ENCODE measurements at places on chromosomes 6 and 20.

DNA sequence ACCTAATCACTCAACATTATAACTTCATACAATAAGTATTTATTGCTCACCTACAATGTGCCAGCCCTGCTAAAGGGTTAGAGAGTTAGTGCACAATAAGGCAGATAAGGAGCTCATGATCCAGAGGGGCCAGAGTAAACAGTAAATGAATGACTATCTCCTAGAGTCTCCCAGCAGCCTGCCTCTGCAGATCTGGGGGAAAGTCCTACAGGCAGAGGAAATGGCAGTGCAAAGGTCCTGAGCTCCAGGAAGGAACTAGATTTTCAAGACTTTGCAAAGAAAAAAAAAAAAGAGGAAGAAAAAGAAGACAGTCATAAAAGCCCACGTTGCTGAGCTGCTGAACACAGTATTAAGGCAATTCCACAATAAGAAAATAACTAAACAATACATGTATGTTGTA, 160.1 kb downstream of the SIM1 start:
- DNase-seq, result no peak

DNA sequence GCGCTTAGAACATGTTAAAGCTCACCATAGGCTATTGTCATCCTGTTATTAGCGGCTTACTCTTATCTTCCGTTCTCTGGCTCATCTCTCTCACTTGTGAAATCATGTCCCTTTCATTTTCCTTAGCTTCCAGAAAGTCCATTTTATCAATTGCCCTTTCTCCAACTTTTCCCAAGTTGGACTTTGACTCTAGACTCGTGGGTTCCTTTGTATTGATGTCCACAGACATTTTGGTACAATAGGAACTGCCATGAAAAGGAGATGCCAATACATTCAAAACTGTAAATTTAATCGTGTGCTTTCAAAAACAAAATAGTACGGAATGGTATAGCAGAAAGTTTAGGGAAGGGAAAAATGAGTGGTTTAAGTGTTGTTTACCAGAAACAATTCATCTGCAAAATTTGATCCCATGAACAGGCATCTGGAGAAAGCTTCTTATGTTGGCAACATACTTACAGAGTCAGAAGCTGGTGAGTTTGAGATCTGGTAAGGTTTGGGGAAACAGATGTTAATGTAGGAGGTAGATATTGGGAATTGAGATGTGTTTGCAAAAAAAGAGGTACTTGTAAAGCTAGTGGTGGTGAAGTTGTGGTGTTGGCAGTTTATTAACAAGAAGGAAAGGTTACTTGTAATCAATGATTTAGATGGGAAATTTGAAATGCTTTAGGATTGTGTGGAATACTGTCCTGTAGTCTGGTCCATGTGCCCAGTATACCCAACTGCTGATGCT, 10.2 kb upstream of the HIVEP1 start:
- DNase-seq, result no peak

DNA sequence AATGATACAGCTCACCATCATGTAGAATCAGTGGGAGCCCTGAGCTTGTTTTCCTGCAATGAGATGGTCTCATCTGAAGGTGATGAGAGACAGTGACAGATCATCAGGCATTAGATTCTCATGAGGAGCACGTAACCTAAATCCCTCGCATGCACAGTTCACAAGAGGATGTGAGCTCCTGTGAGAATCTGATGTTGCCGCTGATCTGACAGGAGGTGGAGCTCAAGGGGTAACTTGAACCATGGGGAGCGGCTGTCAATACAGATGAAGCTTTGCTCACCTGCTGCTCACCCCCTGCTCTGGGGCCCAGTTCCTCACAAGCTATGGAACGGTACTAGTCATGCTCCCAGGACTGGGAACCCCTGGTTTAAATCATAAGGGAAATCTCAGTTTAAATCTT, 89.2 kb downstream of the THBS2 start:
- no peak for DNase-seq

DNA sequence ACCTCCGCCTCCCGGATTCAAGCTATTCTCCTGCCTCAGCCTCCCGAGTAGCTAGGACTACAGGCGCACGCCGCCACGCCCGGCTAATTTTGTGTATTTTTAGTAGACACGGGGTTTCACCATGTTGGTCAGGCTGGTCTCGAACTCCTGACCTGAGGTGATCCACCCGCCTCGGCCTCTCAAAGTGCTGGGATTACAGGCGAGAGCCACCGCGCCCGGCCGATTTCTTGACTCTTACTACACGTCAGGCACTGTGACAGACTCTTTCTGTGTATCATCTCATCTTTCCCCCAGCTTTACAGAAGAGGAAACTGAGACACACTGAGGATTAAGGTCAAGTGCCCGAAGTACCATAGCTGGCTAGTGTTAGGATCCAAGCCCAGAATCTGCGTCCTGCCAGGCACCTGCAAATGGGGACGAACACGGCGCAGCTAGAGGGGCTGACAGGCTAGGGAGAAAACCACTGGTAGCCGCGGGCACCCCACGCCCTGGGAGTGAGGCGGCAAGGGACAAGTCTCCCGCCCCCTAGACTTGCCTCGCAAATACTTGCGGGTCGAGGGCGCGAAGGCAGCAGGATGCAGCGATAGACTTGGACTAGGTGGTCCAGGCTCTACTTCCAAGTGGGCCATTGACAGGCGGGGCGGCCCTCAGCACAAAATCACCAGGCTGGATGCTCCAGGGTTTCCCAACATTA, 1.1 kb upstream of the TAF8 start:
- DNase-seq, result peak; percentile 23

- DNase-seq, result no peak
Measured at GRCh38 chr6:2626401-2626800, 124.3 kb downstream of the MYLK4 start.

GRCh38 chr6:108168501-108169463, 3.0 kb downstream of the NR2E1 start:
- DNase-seq, result peak; percentile 57

DNA sequence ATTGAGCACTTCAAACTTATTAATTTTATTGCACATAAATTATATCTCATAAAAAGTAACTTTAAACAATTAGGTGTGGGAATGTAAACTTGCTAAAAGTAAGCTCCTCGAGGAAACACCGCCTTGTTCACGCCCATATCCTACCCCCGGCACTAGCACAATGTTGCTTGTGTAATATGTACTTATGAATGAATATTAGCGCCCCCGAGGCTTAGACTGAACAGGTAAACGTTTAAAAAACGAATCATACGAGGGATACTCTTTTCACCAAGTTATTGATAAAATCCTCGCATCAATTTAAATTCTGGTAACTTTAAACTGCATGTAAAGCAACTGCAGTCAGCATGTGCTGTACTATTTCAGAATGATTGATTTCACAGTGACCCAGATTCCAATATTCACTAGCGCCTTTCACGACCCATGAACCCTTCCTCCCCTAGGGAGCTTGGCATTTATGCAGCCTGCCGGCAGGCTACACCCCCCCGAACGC, 637 bp downstream of the TFB1M start:
- no peak for DNase-seq

DNA sequence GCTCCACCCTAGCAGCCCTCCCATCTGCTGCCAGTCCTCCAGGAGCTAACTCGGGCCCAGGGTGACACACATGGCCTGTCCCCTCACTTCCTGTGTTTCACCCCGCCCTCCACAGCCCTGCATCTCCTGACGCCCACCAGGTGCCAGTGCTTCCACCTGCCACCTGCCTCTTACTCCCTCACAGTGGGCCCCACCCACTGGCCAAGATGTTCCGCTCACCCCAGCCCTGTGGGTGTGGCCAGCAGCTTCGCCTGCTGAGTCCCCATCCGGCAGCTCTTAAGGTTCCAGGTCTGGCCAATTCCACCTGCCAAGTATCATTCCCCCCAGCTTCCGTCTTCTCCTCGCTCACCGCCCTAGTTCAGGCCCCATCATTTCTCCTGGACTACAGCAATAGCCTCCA, 184.1 kb downstream of the MBOAT1 start:
- peak; percentile 32 for DNase-seq

DNA sequence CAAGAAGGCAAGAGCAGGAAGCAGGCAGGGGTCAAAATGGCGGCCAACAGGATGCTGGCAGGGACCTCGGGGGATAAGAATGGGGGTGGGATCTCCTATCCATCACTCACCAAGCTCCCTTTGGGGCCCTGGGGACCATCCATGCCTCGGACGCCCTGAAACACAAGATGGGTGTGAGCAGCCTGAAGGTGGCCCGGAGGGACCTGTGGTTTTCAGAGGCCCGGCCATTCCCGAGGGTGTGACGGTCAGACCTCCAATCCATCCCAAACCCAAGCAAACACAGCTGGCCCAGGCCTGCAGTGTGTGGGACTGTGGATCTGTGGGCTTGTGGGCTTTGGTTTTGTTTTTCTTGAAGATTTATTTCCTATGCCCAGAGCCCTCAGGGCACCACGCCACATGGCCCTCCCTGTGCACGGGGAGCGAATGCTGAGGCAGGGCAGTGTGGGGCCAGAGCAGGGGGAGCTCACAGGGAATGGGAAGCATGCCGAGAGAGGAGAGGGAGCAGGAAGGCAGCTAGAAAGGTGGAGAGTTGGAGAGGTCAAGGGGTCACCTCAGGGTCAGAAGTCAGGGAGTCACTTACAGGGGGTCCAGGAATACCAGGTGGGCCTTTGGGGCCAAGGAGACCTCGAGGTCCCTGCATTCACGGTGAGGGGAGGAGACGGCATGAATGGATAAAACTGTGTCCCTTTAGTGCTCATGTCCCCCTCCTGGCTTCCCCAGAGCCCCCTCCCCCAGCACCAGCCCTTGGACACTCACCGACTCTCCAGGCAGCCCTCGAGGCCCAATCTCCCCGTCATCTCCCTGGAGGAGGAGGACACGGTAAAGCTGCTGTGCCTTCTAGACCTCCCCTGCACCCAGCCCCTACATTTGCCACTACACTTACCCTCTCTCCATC, 14.5 kb downstream of the COL11A2 start:
- DNase-seq, result no peak

GRCh38 chr6:105382958-105383357, 19.9 kb downstream of the PREP start:
- no peak for DNase-seq

GRCh38 chr20:62622877-62623487, 19.3 kb upstream of the SLCO4A1 start:
- no peak for DNase-seq

- no peak for DNase-seq
Measured at GRCh38 chr20:24441661-24442060, 27.8 kb upstream of the SYNDIG1 start.

- no peak for DNase-seq
Measured at GRCh38 chr6:449486-450419, 58.2 kb downstream of the IRF4 start.

GRCh38 chr20:11891077-11891775, 26.5 kb upstream of the BTBD3 start:
- peak; percentile 25 for DNase-seq

DNA sequence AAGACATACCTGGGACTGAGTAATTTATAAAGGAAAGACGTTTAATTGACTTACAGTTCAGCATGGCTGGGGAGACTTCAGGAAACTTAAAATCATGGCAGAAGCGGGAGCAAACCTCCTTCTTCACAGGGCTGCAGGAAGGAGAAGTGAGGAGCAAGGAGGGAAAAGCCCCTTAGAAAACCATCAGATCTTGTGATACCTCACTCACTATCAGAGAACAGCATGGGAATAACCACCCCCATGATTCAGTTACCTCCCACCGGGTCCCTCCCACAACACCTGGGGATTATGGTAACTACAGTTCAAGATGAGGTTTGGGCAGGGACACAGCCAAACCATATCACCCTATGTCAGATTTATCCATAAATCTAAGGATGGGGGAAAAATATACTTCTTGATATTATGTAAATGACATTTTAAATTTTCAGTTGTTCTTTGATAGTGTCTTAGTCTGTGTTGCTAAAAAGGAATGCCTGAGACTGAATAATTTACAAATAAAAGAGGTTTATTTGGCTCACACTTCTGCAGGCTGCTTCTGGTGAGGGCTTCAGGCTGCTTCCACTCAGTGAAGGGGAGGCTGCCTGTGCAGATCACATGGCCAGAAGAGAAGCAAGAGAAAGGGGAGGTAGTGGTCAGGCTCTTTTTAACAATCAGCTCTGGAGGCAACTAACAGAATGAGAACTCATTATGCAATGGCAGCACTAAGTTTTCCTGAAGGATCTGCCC, 1.2 kb upstream of the MCM9 start:
- no peak for DNase-seq

DNA sequence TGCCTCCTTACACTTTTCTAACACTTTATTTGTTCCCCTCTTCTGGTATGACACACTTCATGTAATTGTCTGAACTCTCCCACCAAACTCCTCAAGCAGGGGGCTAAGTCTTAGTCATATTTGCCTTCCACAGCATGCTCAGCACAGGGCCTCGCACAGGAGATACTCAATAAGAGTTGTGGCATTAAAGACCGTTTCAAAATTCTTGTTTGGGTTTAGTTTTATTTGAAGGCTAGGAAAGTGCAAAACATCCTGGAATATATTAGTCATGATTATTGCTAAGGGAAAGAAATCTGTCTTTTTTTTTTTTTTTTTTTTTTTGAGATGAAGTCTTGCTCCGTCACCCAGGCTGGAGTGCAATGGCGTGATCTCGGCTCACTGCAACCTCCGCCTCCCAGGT, 137.6 kb upstream of the ECI2 start:
- no peak for DNase-seq

GRCh38 chr6:158688860-158689259, 39.0 kb downstream of the SYTL3 start:
- no peak for DNase-seq

DNA sequence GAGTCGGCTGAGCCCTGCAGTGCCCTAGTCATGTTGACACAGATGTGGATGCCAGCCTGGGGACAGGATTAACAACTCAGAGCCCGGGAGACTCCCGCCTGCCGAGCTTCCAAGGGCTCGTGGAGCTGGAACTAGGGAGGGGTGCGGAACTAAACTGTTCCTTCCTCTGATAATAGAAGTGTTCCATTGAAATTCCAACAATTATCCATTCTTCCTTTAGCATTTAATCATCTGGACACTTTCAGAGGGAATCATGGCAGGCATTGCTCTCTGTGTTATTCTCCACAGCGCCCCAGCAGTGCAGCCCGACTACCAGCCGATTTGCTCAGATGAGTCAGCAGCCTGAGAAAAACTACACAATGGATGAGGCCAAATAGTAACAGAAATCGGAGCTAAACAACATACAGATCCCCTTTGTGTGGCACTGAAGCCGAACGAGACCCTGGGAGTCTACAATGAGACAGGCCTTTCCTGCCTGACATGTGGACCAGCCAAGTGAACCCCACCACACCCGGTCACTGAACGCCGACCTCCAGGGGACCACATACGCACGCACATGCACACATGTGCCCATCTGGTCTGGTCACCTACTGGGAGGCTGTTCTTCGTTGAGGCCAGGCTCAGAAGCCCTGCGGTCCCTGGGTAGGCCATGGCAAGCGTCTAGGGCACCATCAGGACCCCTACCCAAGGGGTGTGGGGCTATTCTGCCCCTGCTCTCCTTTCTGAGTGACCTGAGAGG, 238.4 kb upstream of the AFDN start:
- no peak for DNase-seq

DNA sequence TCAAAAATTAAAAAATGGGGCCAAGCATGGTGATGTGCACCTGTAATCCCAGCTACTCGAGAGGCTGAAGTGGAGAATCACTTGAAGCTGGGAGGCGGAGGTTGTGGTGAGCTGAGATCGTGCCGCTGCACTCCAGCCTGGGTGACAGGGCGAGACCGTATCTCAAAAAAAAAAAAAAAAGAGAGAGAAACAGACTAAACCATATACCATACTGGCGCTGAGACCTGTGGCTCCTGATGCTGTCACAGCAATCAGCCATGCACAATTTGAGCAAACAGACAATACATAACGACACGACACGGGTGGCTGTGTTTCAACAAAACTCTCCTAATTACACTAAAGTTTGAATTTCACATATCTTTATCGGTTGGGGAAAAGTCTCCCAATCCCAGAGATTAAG, 14.9 kb upstream of the CBFA2T2 start:
- no peak for DNase-seq

GRCh38 chr6:32895006-32895345, 41.0 kb downstream of the PSMB9 start:
- DNase-seq, result no peak

- no peak for DNase-seq
Measured at GRCh38 chr6:4059115-4059777, 19.7 kb downstream of the FAM217A start.

Measured in WTC11 (cell line).